CD8-positive, alpha-beta memory T cell (primary cell): ENCODE measurements at places on chromosomes 6 and 20. TPM values are rescaled to one million over a fixed set of nuclear protein-coding genes. Genes with fewer than 3 reads are reported as not detected.

The SCRT2 gene
- not detected for total RNA-seq

The MAP7 gene
- total RNA-seq, result 0.51 TPM

The SUMO4 gene
- total RNA-seq, result 3.7 TPM

DNA sequence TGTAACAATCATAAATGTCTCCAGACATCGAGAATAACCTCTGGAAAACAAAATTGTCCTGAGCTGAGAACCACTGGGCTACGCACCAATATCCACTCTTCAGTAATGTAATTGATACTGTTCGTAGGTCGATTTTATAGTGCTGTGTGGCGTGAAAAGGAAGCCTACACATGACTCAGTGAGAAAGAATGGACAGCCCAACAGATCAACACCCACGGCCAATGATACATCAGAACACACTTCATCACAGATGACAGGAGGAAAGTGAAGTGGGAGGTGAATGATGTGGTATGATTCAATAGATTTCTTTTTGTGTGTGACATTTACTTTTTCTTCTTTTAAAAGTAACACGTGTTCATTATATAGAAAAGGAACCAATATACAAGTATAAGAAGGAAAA is 93.5 kb downstream of the RPS12 start:
- DNase-seq, result no peak

DNA sequence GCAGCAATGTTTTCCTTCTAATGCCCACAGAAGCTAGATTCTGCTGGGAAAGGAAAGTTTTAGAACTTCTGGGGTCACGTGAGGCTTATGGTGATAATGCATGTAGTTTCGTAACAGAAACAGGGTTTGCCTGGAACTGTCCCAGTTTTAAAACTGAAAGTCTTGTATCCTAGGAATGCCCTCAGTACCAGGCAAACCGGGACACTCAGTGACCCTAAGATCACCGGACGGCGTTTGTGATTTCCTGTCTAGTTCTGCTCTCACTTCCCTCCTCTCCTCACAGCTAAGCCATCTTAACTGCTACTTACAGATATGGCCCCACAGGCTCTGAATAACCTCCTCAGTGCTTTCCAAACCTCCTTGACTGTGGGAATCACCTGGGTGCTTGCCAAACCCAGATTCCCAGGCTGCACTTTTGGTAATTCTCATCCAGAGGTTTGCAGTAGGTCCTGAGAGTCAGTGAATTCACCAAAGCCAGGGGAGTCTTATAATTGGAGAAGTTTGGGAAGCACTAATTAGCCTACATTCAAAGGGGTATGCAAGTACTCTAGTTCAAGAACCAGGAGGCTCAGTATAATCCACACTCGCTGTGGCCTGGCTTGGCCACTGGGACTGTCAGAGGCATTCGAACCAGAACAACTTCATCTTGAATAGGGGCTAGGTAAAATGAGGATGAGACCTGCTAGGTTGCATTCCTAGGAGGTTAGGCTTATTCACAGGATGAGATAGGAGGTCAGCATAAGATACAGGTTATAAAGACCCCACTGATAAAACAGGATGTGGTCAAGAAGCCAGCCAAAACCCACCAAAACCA is 231.6 kb upstream of the MYLIP start:
- no peak for DNase-seq

DNA sequence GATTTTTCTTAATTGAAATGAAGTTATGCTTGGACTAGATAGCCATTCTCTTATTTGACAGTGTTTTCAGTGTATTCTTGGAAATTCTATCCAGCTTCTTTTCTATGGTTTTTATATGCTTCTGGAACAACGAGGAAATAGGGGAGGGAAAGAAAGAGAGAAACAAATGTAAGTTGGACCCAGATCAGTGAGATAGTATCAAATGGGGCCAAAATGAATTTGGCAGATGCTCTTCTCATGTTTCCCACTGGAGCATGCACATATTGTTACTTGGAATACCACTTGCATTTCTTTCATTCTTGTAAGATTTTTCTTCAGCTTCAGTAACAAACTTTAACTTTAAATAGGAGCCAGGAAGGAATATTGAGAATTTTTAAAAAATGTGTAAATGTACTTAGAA is 312.3 kb downstream of the PRL start:
- no peak for DNase-seq

DNA sequence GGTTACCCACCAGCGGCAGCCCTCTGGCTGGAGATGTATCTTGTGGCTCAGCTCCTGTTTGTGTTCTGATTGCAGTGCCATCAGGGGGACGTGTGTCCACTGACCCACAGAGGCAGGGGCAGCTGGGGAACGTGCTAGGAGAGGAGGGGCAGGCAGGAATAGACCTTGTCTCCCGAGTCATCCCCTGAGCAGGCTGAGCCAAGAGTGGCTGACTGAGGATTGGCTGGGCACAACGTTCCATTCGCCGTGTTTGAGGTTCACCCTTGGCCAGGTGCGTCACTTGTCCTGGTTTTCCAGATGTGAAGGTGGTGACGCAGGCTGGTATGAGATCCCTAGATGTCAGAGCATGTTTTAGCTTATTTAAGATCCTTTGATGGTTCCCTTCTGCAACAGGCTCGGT is 57.7 kb downstream of the ADNP start:
- DNase-seq, result no peak

DNA sequence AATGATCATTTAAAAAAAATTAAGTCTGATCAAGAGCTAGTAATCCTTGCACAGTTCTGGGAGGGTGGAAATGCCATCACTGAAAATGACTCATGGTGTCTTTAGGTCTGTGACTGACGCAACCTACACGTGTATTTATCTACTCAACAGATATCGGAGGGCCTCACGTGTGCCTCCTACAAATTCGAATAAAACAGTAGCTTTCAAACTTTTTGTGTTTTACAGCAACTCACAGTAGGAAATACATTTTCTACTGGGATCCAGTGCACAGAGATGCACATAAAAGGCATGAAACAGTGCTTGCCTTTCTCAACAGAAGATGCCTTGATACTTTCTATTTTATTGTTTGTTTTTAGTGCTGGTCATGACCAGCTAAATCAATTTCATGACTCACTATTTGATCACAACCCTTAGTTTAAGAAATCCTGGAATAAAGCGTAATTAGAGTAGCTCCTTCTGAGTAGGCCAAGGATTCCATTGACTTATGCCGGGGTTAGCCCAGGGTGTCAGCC is 210.0 kb upstream of the SNX9 start:
- DNase-seq, result no peak

DNA sequence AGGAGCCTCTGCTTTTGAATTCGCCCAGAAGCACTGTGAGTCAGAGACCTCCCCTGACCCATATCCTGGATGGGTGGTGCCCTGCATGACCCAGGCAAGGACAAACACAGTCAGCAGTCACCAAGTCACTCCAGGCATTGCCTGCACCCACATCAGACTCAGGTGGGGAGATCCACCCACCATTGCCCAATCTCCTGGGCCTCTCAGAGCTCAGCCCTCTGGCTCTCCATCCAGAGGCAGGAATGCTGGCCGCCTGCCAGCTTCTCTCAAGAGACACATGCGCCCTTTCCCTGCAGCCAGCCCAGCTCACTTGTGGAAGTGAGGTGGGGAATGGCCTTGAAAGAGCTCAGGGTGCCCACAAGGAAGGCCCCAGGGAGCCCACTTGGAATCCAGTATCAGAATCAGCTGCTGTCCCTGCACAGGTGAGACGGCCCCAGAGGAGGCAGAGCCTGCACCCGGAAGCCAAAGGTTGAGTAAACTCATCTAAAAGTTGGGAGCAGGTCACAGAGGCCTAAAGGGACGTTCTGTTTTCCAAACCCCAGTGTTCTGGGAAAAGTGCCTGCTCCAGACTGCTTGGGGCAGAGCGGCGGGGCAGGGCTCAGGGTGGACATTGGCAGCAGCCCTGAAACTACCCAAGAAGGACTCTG is 129.8 kb downstream of the PREX1 start:
- DNase-seq, result peak; percentile 26

DNA sequence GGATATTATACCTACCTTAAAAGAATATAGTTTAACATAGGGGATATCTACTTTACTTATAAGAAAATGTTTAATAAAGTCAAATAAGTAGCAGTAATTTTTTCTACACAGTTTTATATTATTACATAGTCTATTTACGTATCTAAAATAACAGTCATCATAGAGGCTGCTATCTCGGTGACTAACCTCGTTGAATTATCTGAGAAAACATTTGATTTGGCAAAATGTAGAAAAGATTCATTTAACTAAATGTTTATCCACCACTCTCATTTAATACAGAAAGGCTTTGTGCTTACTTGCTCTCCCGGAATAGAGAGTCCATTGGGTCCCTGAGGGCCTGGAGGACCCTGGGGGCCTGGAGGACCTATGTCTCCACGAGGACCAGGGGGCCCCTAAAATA is 103.6 kb downstream of the COL12A1 start:
- DNase-seq, result no peak
